Hematopoietic multipotent progenitor cell (in vitro differentiated cells): ENCODE measurements at places on chromosomes 12 and 14.

- DNase-seq, result peak; percentile 37
These were observed 148.9 kb downstream of the PPM1H start for GRCh38 chr12:62785941-62786559.

GRCh38 chr12:101018540-101018939 is 191.5 kb downstream of the SLC5A8 start:
- no peak for DNase-seq

- DNase-seq, result no peak
These were observed 461.0 kb downstream of the GXYLT1 start for GRCh38 chr12:41683513-41684240.

GRCh38 chr12:132117558-132117875 is 26.6 kb downstream of the DDX51 start:
- DNase-seq, result no peak

DNA sequence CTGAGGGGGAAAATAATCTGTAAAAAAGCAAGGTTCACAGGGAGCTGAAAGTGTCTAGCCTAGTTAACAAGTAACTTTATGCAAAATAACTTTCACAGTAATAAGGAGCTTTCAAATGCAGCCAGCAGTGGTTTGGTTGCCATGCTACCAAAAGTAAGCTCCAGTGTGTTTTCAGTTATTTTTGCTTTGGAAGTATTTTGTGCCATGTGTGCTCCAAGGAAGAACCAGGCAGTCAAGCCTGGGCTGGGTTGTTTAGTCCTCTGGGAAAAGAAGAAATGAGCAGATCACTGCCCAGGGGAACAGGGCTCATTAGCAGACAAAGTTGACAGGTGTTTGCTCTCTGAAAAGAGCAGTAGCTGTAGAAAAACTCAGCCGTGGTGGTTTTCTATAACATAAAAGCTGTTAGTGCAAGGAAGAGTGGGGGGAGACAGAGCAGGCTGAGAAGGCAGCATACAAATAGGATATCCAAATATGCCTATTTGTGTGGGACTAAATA is 92.8 kb upstream of the TMTC2 start:
- DNase-seq, result no peak

GRCh38 chr14:77130386-77130785 is 11.2 kb downstream of the ZDHHC22 start:
- no peak for DNase-seq

GRCh38 chr12:97181571-97182265 is 274.7 kb downstream of the NEDD1 start:
- DNase-seq, result no peak

- DNase-seq, result no peak
These were observed 8.9 kb downstream of the COX14 start for GRCh38 chr12:50120953-50121352.
